ENCODE measurements at places on chromosomes 5 and 9. TPM values are rescaled to one million over a fixed set of nuclear protein-coding genes. Genes with fewer than 3 reads are reported as not detected.

DNA sequence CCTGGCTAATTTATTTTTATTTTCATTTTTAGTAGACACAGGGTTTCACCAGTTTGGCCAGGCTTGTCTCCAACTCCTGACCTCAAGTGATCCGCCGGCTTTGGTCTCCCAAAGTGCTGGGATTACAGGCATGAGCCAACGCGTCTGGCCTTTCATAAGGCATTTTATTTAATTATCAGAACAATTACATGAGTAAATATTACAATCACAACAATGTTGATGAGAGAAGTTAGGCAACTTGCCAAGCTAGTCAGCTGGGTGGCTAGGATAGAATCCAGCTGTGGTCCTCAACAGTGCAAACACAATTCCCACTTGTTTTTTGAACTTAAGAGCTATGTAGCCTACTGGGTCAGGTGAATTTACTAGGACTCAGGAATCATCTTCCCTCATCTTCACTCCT lies 22.0 kb downstream of the C9orf57 start:
- H3K36me3 ChIP-seq, result no peaks in the 10 kb centered on the region
- H3K4me1 ChIP-seq, result peaks cover 4% of the 10 kb centered on the region
- H3K4me3 ChIP-seq, result no peak overlapping the region

DNA sequence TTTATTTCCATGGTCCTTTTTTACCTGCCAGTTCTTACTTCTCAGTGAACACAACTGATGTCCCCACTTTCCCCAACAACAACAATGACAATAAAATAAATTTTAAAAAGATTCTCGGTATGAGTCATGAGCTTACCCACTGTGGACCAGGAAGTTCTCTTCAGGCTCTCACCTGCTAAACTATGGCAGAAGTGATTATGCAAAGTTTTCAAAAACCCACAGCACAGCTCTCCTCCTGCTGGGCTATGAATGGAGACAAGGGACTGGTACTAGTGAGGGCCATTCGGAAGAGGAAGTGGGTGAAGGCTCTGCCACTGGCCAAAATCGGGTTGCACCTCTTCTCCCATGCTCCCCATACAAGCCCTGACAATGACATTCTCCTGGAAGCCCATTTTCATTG lies 429.4 kb downstream of the PIK3R1 start:
- no peak overlapping the region for H3K27ac ChIP-seq

Gene IRX1
- 69.3 TPM for total RNA-seq

Gene PCDHAC2
- 6.0 TPM for total RNA-seq

- no peak overlapping the region for H3K27ac ChIP-seq
- peaks cover 14% of the 10 kb centered on the region for H3K27me3 ChIP-seq
- H3K4me1 ChIP-seq, result peaks cover 32% of the 10 kb centered on the region
- H3K4me3 ChIP-seq, result no peak overlapping the region
- H3K36me3 ChIP-seq, result no peaks in the 10 kb centered on the region
These were observed 39.6 kb upstream of the TIFAB start for GRCh38 chr5:135491552-135492318.

Gene ASTN2
- 134 TPM for total RNA-seq

GRCh38 chr5:62305358-62305714 lies 670 bp upstream of the KIF2A start:
- peaks cover 21% of the 10 kb centered on the region for H3K4me1 ChIP-seq
- no peaks in the 10 kb centered on the region for H3K36me3 ChIP-seq
- peaks cover 8% of the 10 kb centered on the region for H3K27me3 ChIP-seq
- H3K4me3 ChIP-seq, result peak overlapping the region; percentile 84

GRCh38 chr9:70352802-70353201 lies 61.7 kb downstream of the KLF9 start:
- no peak for DNase-seq
- no peaks in the 10 kb centered on the region for H3K4me1 ChIP-seq
- H3K36me3 ChIP-seq, result no peaks in the 10 kb centered on the region
- H3K4me3 ChIP-seq, result no peak overlapping the region
- H3K27me3 ChIP-seq, result peaks cover 2% of the 10 kb centered on the region

DNA sequence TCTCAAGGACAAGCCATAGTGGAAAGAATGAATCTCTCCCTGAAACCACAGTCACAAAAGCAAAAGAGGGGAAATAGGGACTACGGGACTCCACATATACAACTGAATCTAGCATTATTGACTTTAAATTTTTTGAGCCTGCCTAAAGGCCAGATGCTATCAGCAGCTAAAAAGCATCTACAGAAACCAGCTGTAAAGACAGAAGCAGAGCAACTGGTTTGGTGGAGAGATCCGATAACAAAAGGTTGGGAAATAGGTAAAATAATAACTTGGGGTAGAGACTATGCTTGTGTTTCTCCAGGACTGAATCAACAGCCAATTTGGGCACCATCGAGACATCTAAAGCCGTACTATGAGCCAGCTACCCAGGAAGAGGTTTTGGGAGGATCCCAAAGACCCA lies 281.2 kb downstream of the CDH18 start:
- peaks cover 4% of the 10 kb centered on the region for H3K36me3 ChIP-seq
- no peak overlapping the region for H3K27ac ChIP-seq
- peaks cover 2% of the 10 kb centered on the region for H3K27me3 ChIP-seq
- no peaks in the 10 kb centered on the region for H3K4me1 ChIP-seq
- no peak overlapping the region for H3K4me3 ChIP-seq
- no peak for DNase-seq

Gene GGTA1
- total RNA-seq, result not detected

- no peak overlapping the region for H3K4me3 ChIP-seq
- no peak for DNase-seq
- H3K36me3 ChIP-seq, result no peaks in the 10 kb centered on the region
- H3K4me1 ChIP-seq, result no peaks in the 10 kb centered on the region
These were observed 48.2 kb downstream of the IL31RA start for GRCh38 chr5:55899344-55899743.

GRCh38 chr5:38667499-38667776 lies 111.0 kb upstream of the LIFR start:
- peaks cover 4% of the 10 kb centered on the region for H3K27me3 ChIP-seq
- H3K4me1 ChIP-seq, result no peaks in the 10 kb centered on the region
- no peak for DNase-seq
- no peak overlapping the region for H3K27ac ChIP-seq
- no peak overlapping the region for H3K4me3 ChIP-seq

Gene MARCHF6
- total RNA-seq, result 245 TPM

Gene SH3PXD2B
- total RNA-seq, result 96.8 TPM

GRCh38 chr5:172175263-172175719 lies 12.7 kb downstream of the STK10 start:
- H3K36me3 ChIP-seq, result no peaks in the 10 kb centered on the region
- no peak for DNase-seq
- H3K27ac ChIP-seq, result no peak overlapping the region
- H3K4me1 ChIP-seq, result peaks cover 26% of the 10 kb centered on the region
- no peak overlapping the region for H3K4me3 ChIP-seq

GRCh38 chr9:111805830-111806241 lies 11.1 kb upstream of the SHOC1 start:
- no peak overlapping the region for H3K4me3 ChIP-seq
- no peak overlapping the region for H3K27ac ChIP-seq
- no peaks in the 10 kb centered on the region for H3K27me3 ChIP-seq
- no peaks in the 10 kb centered on the region for H3K4me1 ChIP-seq
- no peak for DNase-seq

DNA sequence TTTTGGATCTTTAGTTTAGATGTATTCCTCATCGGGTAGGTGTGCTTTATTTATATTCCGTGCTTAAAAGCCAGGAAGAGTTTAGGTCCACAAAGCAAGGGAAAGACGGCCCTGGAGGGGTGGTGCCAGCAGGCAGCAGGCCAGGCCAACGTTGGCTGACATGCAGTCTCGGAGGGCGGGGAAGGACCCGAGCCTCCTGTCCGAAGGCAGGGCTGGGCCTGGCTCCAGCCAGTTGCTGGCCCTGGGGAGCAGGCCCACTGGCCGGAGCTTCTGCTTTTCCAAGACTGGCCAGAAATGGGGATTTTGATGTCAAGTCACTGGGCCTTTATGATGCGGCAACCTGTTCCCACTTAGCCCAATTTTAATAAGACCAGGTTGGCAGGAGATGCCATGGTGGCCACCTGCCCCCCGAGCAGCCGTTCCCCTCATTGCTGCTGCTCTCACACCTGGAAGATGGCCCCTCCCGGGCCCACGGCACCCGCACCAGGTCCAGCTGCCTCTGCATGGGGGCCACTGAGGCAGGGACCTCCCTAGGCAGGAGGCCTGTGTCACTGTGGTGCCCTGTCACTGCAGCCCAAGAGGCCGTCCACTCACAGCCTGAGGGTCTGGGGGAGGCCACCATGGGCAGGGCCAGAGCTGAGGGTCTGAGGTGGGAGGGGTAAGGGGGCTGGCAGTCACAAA lies 23.2 kb downstream of the LPCAT1 start:
- H3K36me3 ChIP-seq, result no peaks in the 10 kb centered on the region
- no peak overlapping the region for H3K27ac ChIP-seq
- peaks cover 37% of the 10 kb centered on the region for H3K4me1 ChIP-seq
- peak overlapping the region; percentile 49 for H3K4me3 ChIP-seq
- H3K27me3 ChIP-seq, result peaks cover 3% of the 10 kb centered on the region

Gene UBAC1
- 48.4 TPM for total RNA-seq

- H3K36me3 ChIP-seq, result no peaks in the 10 kb centered on the region
- H3K27ac ChIP-seq, result no peak overlapping the region
- DNase-seq, result no peak
- H3K4me3 ChIP-seq, result no peak overlapping the region
- H3K27me3 ChIP-seq, result no peaks in the 10 kb centered on the region
These were observed 213.0 kb downstream of the CRB2 start for GRCh38 chr9:123568691-123569688.

DNA sequence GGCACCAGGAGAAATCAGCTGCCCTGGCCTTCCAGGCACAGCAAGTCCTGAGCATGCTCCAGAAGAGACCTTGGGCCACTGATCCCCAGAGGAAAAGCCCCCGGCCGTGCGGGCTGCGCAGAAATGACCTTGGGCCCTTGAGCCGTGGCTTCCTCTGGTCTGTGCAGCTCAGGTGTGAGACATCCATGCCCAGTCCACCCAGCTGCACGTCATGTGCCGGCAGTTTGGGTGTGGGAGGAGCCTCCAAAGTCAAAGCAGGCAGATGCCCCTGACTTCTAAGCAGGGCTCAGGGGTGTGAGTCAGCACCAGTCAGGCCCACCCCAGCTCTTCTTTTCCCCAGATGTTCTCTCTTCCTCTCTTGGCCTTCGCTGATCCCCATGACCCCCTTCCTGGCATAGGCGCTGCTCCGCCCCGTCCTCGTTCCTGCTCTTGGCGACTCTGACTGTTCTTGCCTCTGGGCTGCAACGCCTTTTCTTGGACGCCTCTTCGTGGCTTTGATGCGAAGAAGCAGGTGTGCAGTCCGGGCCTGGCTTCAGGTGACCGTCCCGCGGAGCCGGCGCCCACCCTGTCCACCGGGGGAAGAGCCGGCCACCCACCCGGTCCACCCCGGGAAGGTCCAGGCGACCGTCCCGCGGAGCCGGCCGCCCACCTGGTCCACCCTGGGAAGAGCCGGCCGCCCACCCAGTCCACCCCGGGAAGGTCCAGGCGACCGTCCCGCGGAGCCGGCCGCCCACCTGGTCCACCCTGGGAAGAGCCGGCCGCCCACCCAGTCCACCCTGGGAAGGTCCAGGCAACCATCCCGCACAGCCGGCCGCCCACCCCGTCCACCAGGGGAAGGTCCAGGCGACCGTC lies 5.9 kb upstream of the QSOX2 start:
- H3K27ac ChIP-seq, result no peak overlapping the region
- H3K27me3 ChIP-seq, result peaks cover 6% of the 10 kb centered on the region
- peaks cover 15% of the 10 kb centered on the region for H3K4me1 ChIP-seq
- no peak overlapping the region for H3K4me3 ChIP-seq

DNA sequence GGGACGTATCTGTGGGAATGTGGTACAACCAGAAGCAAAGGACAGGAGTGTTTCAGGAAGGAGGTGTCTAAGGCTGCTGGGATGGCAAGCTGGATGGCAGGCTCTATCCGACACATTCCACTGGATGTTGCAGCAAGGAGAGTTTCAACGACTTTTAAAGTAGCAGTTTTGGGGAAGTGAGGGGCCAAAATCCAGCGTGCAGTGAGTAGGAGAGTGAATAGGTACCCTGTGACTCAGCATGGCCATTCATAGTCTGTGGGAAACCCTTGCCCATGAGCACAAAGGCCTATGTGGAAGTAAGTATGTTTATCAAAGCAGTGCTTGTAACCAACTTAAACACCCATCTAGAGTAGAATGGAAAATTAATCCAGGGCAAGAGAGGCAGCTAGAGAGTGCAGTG lies 664.7 kb downstream of the ACTL7B start:
- no peak overlapping the region for H3K4me3 ChIP-seq
- no peak overlapping the region for H3K27ac ChIP-seq
- DNase-seq, result no peak
- H3K27me3 ChIP-seq, result peaks cover 4% of the 10 kb centered on the region
- no peaks in the 10 kb centered on the region for H3K36me3 ChIP-seq
- H3K4me1 ChIP-seq, result peaks cover 2% of the 10 kb centered on the region

DNA sequence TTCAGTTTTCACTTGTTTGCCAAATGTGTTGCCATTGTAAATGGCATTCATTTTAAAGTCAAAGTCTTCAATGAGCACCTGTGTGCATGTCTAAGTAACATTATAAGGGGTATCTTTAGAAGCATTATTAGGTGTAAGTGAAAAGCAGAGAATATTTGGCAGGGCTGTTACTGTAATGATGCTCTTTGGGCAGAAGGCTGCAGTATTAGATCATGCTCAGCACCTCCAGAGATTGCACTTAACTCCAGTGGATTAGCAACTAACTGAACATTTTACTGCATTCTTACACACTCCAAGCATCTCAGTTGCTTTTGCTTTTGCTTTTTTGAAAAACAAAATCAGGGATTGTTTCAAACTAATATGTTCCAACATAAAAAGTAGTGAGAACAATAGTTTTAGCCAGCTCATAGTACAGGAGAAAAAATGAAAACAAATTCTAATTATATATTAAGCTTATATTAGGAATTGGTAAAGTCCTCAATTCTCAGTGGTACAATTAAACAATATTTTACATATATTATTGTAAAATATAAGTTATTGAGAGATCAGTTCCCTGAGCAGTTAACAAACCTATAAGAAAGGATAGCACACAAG lies 1740.9 kb upstream of the CDH9 start:
- peaks cover 14% of the 10 kb centered on the region for H3K4me1 ChIP-seq
- DNase-seq, result no peak
- H3K4me3 ChIP-seq, result no peak overlapping the region
- no peak overlapping the region for H3K27ac ChIP-seq

Gene CERCAM
- 56.1 TPM for total RNA-seq

Gene ANKRD31
- total RNA-seq, result 0.42 TPM

- H3K27ac ChIP-seq, result no peak overlapping the region
- peaks cover 4% of the 10 kb centered on the region for H3K27me3 ChIP-seq
- no peaks in the 10 kb centered on the region for H3K36me3 ChIP-seq
- no peak overlapping the region for H3K4me3 ChIP-seq
These were observed 88.3 kb upstream of the PTCH1 start for GRCh38 chr9:95605101-95605500.

Gene LIFR
- total RNA-seq, result 41.6 TPM

- peak; percentile 92 for DNase-seq
- peak overlapping the region; percentile 77 for H3K4me3 ChIP-seq
- H3K27me3 ChIP-seq, result peaks cover 4% of the 10 kb centered on the region
These were observed 190.0 kb downstream of the FANCC start for GRCh38 chr9:95127249-95128176.

Gene HMMR
- 7.4 TPM for total RNA-seq

- peaks cover 12% of the 10 kb centered on the region for H3K4me1 ChIP-seq
- H3K27me3 ChIP-seq, result no peaks in the 10 kb centered on the region
- no peak overlapping the region for H3K27ac ChIP-seq
- peaks cover 5% of the 10 kb centered on the region for H3K36me3 ChIP-seq
These were observed 1909.4 kb upstream of the WWC1 start for GRCh38 chr5:166382031-166382430.

Gene FAM120A
- 32.3 TPM for total RNA-seq

Gene SIT1
- total RNA-seq, result 3.4 TPM
